Stimulated activated CD8-positive, alpha-beta memory T cell treated with anti-CD3 and anti-CD28 coated beads, Interleukin-15, amount 100 ng/mL, for 24 hours (primary cell): ENCODE measurements at places on chromosomes 3 and 15.
A peak's percentile ranks its signal among the peaks of the same experiment; 100 is the strongest.

- DNase-seq, result no peak
Measured at GRCh38 chr3:62895901-62896300, 20.7 kb upstream of the CADPS start.

DNA sequence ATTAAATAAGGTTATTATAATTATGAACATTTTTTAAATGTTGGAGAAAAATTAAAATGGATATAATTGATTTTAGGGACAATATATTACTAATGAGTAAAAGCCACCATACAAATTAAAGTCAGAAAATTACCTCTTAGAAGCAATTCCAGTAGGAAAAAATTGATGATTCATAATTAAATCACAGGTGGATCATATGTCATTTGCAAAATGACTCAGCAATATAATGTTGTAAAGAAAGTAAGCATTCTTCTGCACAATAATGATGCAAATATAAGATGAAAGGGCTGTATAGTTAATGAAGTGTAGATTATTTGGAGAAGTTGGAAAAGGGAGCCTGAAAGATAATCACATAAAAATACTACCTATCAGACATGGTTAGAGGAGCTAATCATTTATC is 25.8 kb downstream of the ZPLD1 start:
- no peak for DNase-seq

DNA sequence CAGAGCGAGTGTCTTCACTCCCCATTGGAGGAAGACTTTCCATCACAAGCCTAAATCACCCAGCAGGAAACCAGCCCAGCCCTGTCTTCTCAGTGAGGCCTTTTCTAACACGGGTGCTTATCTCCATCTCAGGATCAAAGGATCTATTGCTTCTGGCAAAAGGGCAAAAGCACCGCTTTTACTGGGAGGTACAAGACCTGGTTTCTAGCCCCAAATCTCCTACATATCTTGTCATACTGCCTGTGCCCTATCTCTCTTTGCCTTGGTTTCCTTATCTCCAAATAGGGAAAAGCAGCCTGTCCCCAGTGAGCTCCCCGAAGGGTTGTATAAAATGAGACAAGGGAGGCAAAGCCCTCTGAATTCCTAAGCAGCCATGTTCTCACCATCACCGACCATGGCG is 5.2 kb downstream of the GLB1 start:
- DNase-seq, result no peak

DNA sequence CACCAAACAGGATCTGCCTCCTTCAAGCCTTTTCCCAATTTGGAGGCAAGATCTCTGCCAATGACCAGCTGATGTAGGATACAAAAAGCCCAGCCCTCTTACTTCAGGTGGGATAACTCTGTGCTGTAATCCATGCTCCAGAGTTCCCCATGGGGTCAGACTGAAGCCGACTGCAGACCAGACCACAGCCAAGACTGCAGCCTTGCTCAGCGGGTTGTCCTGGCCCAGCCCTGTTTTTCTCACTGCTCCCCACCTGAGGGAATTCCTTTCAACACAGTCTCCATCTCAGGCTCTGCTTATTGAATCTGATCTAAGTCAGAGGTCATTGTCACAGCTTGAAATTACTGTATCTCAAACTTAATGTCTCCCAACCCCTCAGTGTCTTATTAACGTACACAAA is 207.0 kb downstream of the MYRIP start:
- DNase-seq, result no peak

DNA sequence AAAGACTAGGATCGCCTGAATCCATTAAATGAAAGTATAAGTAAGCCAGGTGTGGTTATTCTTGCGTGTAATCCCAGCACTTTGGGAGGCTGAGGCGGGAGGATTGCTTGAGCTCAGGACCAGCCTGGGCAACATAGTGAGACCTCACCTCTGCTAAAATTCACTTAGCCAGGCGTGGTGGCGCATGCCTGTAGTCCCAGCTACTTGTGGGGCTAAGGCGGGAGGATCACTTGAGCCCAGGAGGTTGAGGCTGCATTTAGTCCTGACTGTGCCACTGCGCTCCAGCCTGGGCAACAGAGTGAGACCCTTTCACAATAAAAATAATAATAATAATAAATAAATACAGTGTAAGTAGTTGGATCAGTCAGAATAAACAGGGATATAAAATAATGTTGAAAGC is 25.5 kb upstream of the HYKK start:
- no peak for DNase-seq

- DNase-seq, result no peak
Measured at GRCh38 chr3:143914257-143914656, 57.4 kb upstream of the DIPK2A start.

GRCh38 chr3:113947372-113948014 is at the start of gene ZDHHC23:
Gene ZDHHC23 (plus strand): TSS chr3:113948013. CDS start chr3:113948803, 790 bp downstream.
- DNase-seq, result peak; percentile 31

DNA sequence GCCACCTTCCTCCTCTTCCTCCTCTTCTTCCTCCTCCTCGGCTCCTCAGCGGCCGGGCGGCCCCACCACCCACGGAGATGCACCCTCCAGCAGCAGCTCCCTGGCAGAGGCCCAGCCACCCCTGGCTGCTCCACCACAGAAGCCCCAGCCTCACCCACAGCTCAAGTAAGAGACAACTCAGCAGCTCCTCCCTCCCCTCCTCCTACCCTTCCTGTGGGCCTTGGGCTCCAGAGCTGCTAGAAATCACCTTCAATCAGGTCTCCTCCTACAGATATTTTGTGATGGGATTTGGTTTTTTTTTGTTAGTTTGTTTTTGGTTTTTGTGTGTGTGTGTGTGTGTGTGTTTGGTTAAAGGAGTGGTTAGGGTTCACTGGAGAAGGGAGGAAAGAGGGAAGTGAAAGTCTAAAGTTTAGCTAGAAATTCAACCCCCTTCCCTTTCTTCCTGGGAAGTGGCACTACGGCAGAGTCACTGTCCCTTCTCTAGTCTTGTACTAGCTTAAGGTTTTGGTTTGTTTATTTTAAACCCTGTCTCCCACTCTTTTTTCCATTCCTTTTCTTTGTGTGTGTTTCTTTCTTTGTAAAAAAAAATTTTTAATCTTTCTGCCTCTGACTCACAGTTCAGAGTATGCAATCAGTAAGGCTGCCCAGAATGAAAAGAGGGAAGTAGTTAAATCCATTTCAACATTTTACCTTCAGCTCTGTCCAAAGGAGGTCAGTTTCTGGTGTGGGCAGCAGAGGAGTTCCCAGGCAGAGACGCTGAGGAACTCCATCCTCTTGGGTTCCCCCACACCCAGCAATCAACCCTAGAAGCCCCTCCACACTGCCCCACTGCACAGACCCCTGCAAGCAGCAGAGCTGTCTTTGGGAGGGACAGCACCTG is 29.0 kb upstream of the TIMP4 start:
- no peak for DNase-seq

DNA sequence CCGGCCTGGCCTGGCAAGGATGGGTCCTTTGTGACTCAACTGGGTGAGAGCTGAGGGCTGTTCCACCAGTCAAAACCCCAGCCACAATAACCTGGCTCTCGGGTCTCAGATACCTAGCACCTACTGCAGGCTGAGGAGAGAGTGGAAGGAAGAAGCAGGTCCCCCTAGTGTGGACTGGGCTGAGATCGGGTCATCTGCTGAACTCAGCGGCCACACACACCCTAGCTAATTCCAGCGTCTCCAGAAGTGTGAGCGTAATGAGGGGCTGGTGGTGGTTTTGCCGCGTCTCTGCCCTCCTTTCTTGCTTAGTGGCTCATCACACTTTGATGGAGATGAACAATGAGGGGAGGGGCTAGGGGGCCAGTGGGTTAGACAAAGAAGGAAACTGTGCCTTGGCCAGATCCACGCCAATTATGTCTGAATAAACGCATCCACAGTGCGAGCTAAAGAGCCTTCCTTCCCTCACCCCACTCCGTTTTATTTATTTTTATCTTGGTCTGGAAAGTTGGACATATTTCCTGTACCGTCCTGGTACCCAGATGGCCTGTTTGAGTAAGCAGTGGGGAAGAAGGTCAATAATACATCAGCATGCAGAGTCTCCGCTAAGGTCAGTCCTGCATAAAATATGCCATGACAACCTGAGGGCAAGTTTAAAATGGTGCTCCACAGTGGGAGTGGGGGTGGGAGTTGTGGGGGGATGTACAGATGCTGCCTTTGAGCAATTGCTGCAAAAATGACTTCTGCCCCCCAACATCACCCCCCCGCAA is 370.0 kb downstream of the WDR72 start:
- DNase-seq, result no peak
